Neural crest cell (in vitro differentiated cells): ENCODE measurements at places on chromosomes 5 and 9.
A peak's percentile ranks its signal among the peaks of the same experiment; 100 is the strongest.

DNA sequence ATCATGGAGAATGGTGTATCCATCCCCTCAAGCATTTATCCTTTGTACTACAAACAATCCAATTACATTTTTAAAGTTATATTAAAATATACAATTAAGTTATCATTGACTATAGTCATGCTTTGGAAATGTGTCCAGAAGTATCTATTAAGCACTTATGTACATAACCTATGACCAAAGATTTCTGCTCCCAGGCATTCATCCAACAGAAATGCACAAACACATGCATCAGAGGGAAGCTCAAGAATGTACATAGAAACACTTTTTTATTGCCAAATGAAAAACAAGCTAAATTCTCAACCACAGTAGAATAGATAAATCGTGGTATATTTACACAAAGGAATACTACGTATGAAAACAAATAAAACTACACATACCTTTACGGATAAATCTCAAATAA lies 700.5 kb upstream of the ZNF608 start:
- DNase-seq: no peak

- no peak for DNase-seq
These were observed 10.5 kb downstream of the MLLT3 start for GRCh38 chr9:20611691-20612287.

DNA sequence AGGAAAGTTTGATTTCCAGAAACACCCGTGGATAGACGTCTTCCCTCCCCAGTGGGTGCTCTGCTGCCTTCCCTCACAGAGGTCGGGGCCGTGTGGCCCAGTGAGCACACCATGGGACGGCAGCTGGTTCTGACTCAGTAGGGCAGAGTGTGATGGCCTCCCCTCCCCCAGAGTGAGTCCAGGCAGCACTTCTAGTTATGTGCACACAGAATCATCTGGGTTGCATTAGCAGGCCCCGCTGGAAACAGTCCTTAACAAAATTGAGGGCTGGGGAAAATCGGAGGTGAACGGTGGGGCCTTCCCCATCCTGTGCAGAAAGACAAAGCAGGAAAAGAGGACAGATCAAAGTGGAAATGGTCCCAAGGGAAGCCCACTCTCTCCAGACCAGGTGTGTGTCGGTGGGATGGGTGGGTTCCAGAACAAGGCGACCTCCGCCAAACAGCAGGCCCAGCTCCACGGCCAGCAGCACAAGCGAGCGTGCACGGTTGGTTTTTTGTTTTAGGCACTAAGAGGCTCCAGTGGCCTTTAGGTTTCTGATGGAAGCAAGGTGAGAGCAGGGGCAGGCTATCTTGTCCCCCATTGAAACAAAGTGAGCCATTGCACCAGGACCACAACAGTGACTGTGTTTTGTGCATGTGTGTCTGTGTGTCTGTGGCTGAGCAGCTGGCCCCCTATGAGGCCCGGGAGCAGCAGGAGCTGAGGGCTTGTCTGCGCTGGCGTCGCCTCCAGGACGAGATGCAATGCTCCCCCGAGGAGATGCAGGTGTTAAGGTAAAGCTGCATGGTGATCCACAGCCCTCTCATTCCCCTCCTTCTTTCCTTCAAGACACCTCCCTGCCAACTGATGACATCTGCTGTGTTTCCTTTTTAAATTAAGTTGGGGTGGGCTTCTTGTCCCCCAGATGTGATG lies 201.5 kb downstream of the AOPEP start:
- DNase-seq: no peak

DNA sequence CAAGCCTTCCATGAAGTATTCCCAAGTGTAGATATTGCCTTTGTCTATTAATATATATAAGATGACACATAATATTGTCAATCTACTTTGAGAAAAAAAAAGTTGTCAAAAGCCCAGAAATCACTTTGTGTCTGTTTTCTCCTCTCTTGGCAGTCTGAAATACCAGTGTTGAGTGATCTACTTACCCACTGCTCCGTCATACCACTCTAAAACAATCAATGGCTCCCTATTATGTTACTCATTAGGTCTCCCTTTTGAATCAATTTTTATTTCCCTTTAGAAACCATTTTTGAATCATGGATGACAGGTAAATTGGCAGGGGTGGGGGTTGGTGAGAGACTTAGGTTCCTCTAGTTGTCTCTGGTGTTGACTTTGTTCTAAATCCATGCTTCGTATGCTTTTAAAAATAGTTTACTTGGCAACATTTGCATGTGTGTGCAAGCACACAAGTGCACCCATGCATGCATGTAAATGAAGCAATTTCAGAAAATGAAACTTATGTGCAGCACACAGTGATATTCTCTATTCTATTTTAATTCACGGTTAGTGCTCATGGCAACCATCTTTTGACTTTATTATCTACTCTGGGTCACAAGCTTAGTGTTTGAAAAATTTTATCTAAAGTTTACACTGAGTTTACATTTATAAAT lies 378.9 kb downstream of the RAB3C start:
- DNase-seq: no peak

GRCh38 chr9:70817311-70817710 lies 304.1 kb downstream of the TRPM3 start:
- DNase-seq: no peak

DNA sequence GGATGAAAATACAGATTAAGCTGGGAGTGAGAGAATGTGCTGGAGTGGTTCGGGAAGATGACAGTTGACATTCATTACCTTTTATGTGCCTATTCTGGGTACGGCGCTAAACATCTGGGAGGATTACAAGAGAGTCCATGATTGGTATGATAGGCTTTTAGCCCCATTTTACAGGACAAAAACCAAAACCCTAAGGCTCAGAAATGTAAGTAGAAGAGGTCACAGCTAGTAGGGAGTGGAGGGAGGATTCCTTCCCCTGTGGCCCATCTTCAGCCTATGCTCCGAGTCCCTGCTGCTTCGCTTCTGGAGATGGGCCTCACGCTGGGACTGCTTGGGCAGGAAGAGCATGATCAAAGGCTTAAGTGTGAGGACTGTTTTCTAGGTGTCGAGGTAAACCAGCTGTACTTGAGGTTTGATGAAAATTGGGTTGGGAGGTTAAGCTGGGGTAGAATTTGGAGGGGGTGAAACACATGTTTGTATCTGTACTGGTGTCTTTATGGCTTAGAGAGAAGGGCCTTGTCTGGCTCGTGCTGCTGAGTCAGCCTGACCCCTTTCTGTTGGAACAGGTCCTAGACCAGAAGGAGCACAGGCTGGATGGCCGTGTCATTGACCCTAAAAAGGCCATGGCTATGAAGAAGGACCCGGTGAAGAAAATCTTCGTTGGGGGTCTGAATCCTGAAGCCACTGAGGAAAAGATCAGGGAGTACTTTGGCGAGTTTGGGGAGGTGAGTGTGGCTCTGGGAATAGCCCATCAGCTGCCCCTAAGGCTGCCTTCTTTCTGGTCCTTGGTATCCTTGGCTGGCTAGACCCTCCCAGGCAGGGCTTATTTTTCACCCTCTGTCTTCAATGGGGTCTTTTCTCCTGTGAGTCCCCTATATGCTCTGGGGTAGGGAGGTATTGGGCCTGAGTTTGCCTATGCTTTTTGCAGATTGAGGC lies 2.1 kb downstream of the HNRNPAB start:
- DNase-seq: no peak

- DNase-seq: no peak
These were observed 477.4 kb upstream of the ADAMTS16 start for GRCh38 chr5:4662756-4663155.

DNA sequence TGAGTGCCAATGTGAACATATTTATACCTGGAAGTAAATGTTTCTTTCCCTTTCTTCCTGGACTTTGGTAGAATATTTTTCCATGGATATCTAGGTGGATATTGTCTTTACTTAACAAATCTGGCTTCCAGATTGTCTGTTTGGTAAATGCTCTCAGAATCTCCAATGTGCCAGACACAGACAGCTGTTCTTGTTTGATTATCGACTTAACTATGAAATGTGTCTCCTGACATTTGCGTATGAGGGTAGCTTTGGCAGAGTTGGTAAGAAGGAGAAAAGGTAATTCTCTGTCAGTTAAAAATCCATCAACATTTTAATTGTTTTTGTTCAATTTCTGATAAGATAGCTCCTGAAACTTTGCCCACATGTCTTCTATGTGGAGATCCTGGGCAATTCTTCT lies 196.4 kb upstream of the NUDT12 start:
- no peak for DNase-seq

DNA sequence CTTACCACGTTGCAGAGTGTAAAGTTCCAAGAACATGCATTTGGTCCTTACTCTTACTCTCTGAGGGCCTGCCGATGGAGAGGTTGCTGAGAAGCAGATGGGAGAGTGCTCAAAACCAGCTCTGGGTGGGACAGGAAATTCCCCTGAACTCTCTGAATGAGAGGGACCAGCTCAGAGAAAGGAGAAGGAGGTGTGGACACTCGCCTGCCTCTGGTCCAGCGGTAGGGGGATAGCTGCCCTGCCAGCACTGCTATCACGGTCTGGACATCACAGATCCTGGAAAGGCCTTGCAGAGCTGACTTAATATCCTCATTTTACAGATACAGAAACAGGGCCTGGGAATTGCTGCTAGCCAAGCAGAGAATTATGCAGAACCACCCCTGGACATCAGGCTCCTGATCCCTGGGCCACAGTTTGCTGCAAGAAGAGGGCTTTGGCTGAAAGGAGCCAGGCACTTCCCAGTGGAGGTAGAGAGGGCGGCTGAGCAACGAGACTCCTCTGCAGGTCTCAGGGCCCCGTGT lies 4.9 kb downstream of the TRAF1 start:
- no peak for DNase-seq

DNA sequence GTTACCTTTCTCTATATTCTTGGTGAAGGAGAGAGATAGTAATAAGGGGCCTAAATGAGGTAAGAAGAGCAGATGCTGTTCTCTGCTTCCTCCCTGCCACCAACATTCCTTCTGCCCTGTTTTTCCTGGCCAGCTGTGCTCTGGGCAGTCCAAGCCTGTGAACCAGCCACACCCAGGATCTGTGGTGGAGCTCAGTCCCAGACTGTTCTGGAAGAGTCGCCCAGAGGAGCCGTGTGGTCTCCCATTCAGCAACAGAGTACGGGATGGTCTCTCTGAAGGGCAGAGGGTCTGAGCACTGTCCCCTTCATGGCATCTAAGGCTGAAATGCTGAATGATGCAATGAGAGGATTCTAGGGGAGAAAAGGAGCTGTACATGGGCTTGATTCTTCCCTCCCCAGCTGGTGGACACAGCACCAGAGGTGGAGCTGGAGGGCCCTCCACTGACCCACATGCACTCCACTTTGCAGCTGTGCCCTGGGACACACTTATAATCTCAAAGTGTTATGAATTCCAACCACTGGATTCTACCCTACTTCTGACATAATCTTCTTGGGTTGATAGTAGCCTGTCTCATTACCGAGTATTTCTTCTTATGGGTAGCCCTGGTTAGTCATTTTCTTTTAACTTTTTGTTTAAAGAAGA lies 70.8 kb upstream of the RPS23 start:
- no peak for DNase-seq

DNA sequence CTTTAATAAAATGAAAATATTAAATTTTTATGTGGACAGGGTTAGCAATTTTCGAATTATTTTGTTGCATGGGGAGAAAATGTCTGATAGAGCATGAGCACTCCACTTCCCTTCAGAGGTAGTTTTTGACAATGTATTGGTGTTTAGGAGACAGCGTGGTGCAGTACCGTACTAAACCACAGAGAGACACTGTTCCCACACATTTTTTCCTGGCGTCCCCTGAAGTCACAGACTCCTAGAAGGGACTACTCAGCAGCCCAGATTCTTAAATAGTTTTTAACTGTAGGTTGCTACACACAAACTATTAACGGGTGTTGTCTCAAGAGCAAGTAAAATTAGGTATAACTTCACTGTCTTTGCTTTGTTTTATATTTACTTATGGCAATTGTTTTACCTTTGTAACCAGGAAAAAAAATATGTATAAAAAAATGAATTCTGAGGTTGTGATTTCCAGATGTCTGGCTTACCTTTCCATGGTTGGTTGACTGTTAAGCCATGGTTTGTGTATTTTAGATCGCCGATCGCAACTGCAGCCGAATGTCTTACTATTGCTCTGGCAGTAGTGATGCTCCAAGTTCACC lies 171.2 kb downstream of the DOCK8 start:
- peak; percentile 58 for DNase-seq

- no peak for DNase-seq
These were observed 68.2 kb downstream of the NR2F1-AS1 start for GRCh38 chr5:93512799-93513198.

GRCh38 chr5:132250547-132250946 lies 6.9 kb upstream of the PDLIM4 start:
- no peak for DNase-seq

GRCh38 chr5:160039810-160040470 lies 31.0 kb downstream of the TTC1 start:
- DNase-seq: no peak

GRCh38 chr5:21063146-21063545 lies 1075.1 kb upstream of the CDH18 start:
- no peak for DNase-seq

DNA sequence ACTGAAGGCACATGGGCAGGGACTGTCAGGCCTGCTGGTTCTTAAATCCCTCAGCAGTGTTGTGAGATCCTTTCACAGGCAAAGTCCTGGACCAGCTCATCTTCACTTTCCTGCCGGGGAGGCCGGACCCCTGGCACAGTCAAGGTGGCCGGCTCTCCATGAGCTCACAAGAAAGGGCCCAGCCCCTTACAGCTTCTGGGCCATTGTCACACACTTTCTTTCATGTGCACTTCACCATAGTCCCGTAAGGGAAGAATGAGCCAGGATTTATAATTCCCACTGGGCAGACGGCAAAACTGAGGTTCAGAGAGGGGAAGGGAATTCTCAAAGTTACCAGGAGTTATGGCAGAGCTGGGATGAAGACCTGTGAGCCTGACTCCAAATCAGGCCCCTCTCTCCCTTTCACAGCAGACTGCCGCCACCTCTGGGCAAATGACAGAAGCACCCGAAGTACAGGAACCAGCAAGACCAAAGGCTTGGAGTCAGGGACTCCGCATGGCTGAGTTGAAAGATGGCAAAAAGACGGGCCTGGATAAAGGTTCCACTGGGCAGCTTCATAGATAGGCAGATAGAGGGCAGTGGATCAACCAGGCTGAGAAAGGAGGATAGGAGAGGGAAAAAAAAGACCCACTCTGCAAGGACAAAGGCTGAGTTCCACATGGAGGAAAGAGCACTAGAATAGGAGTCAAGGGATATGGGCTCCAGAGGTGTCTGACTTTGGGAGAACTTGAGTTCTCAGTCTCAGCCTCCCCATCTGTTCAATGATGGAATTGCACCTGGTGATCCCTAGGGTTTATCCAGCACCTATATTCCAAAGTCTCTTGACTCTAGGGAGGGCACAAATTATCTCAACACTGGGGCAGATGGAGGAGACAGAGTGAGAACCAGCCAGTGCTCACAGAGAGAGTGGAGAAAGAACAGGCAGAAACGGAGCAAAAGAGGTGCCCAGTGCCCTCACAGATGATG lies 128.7 kb downstream of the PAX5 start:
- no peak for DNase-seq

- no peak for DNase-seq
These were observed 458.8 kb downstream of the ICE1 start for GRCh38 chr5:5881294-5881693.

DNA sequence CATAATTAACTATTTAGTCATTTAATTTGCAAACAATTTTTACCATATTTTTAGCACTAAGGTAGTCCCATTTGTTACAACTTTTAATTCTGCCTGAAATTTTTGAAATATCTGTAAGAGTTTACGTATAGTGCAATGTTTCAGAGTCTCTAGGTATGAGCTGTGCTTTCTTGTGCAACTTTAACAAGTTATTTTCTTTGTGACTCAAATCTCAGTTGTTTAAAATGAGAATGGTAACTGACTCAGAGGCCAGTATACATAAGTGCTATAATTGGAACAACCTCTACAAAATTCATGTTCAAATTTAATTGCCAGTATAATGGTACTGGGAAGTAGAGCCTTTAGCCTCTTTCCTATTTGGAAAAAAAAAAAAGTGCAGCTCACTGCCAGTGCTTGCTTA lies 14.2 kb upstream of the ZNF883 start:
- no peak for DNase-seq

GRCh38 chr5:95237324-95237723 lies 47.6 kb downstream of the MCTP1 start:
- no peak for DNase-seq
